Stimulated activated CD4-positive, alpha-beta T cell treated with anti-CD3 and anti-CD28 coated beads, Interleukin-1b, Interleukin-23, amount 100 ng/mL, for 24 hours (primary cell): ENCODE measurements at places on chromosomes 6 and 20.

GRCh38 chr20:23503649-23504048 lies 12.7 kb downstream of the CST8 start:
- no peak for DNase-seq

- DNase-seq: no peak
Measured at GRCh38 chr20:9368893-9369292, 145.5 kb upstream of the LAMP5 start.

DNA sequence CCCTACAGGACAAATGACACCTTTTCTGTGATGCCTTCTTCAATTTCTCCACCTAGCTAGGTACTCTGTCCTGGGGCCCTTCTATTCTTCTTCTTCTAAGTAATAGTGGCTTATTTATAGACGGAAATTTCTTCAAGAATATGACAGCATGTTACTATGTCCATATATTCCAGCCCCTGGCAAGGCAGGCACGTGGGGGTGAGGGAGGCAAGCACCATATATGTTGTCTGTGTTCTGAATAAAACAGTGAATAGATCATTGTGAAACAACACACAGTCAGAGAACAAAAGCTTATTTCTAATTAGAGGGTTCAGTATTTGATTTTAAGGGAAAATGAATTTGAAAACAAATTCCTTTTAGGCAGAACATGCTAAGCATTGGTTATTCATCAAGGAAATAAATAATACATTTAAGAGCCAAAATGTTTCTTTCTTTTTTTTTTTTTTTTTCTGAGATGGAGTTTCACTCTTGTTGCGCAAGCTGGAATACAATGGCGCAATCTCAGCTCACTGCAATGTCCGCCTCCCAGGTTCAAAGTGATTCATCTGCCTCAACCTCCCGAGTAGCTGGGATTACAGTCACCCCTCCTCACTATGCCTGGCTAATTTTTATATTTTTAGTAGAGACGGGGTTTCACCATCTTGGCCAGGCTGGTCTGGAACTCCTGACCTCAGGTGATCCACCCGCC lies 6.2 kb downstream of the HEBP2 start:
- no peak for DNase-seq

- no peak for DNase-seq
Measured at GRCh38 chr20:58228103-58228483, 360 bp downstream of the ANKRD60 start.

DNA sequence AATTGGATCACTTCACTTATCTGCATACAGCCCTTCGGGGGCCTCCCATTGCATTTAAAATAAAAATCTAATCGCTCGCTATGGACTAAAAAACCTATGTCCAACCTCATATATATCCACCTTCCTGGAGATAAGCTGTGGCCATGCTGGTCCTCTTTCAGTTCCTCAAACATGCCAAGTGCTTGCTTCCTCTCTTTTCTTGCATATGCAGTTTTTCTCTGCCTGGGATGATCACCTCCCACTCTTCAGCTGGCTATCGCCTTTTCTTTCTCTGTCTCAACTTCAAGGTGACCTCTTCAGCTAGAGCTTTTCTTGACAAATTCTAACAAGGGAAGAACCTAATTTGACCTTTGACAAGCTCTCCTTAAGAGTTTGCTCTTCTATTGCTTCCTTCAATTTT lies 5.6 kb upstream of the TFB1M start:
- DNase-seq: no peak

DNA sequence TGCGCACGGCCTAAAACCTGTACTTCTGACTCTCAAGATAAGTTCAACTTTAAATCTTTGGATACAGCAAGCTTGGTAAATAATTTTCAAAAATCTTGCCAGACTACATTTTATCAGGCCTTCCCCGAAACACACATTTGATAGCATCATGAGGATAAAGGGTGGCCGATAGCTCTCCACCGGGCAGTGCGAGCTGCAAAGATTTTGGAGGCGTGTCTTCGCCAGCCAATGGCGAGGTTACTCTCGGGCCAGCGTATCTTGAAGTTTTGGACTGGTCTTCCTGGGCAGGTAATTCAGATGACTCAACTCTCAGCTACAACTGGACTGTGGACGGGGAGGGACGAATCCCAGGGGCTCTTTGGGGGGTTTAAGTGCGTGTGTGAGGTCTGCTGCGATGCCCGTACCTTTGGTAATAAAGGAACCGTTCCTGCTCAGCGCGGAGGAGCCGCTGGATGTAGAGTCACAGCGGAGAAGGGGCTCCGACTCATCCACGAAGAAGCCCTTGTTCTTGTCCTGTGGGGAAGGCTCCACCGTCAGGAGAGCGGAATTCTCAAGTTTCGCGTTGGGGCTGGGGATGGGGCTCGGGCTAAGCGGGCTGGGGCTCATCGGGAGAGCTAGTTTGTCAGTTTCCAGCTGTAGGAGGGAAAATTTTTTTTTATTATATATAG lies 75.3 kb downstream of the TNFRSF21 start:
- DNase-seq: no peak

DNA sequence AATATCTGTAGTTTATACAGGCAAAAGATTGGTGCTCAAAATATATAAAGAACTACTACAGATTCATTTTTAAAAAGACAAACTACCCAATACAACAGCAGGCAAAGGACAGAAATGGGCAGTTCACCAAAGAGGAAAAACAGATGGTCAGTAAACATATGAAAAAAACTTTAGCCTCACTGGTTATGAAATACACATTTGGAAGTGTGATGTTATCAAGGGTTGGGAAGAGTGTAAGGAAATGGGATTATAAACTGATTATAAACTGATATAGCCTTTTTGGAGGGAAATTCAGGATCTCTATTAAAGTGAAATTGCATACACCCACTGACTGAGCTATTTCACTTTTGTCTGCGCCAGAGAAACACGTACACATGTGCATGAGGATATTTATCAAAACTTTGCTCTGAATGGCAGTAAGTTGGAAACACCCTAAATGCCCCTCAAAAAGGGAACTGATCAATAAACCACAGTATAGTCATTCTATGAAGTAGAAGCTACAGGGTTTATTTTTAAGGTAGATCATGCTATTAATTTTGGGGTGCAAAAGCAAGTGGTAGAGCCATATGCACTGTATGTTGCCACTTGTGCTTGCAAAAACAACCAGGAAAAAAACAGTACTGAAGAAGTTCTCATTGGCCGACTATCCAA lies 32.2 kb upstream of the ARFGEF2 start:
- no peak for DNase-seq

- no peak for DNase-seq
Measured at GRCh38 chr20:62517168-62517567, 41.4 kb upstream of the GATA5 start.

DNA sequence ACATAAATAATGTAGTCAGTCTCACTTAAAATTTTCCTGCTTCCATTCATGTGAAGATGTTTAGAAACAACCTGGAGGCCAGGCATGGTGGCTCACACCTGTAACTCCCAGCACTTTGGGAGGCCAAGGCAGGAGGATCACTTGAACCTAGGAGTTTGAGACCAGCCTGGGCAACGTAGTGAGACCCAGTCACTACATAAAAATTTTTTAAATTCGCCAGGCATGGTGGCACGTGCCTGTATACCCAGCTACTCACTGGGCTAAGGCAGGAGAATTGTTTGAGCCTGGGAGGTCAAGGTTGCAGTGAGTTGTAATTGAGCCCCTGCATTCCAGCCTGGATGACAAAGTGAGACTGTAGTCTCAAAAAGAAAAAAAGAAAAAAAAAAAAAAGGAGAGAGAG lies 47.3 kb upstream of the E2F3 start:
- DNase-seq: no peak

GRCh38 chr20:22808628-22809027 lies 224.3 kb upstream of the FOXA2 start:
- DNase-seq: no peak

DNA sequence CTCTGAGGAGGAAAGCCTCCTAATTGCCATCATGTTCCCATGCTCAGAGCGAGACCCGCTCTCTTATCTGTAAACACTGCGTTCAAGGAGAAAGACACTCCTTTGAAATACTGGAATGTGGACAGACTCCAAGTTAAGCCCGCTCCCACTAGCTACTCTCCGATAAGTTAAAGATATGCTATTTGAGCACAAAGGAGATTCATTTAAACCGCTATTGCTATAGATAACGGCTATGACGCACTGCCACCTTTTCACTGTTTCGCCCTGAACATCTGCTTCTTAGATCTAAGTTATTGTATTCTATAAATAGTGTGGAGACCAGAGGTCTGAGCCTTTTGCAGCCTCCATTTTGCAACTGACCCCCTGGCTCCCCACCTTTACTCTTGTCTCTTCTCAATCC lies 82.3 kb downstream of the GPX5 start:
- no peak for DNase-seq

DNA sequence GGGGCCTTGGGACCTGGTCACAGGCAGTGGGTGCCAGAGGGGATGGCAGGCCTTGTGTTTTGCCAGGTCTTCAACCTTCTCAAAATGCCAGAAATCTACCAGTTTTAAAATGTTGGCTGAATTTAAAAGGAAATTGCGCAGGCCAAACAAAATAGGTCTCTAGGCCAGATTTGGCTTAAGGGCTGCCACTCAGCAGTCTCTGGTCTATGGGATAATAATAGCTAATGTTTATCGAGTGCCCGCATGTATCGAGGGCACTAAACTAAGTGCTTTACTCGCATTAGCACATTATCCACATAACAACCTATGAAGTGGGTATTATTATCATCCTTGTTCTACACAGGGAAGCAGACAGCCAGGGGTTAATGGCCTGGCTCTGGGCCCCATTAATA lies 11.0 kb downstream of the E2F3 start:
- DNase-seq: no peak

DNA sequence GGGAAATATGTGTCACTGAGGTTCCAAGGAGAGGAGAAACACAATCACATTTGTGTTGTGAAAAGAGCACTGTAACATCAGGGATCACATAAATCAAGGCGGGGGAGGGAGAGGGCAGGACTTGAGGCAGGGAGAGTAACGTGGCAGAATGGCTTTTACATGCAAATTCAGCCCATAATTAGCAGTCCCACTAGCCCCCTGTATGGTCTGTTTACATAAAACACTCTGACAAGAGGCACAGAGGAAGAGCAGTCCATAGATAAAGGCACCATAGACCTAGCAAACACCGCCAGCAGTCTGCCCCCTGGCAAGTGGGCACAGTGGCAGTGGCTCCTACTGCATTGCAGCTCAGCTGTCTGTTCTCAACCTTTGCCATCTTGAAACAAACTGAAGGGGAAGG lies 82.7 kb downstream of the LYRM2 start:
- DNase-seq: no peak

DNA sequence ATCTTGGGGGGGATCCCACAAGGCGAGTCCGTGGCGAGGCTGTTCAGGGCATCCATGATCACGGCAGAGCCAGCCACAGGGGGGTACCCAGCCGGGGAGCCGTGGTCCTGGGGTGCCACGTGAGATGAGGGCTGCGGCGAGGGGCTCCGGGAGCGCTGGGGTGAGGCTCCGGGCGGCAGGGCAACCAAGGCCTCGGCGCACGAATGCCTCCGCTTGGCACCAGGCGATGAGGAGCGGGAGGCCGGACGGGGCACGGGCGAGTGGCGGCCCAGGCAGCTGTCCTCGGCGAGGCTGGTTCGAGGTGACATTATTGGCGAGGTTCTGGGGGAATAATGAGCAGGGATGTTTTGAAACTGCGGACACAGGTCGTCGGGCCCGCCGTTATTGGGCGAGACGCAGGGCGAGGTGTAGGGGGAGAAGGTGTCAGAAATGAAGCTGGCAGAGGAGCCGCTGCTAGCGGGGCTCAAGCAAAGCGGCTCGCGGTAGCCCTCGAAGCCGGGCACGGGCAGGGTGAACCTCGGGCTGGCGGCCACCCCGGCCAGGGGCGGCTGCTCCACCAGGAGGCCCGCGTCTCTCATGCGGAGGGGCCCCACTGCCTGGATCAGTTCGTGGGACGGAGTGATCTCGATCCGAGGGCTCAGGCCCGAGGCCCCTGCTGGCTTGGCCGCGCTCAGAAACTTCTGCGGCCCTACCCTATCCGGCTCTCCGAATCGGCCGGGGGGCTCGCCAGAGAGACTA lies 19.1 kb downstream of the NFATC2 start:
- DNase-seq: no peak

DNA sequence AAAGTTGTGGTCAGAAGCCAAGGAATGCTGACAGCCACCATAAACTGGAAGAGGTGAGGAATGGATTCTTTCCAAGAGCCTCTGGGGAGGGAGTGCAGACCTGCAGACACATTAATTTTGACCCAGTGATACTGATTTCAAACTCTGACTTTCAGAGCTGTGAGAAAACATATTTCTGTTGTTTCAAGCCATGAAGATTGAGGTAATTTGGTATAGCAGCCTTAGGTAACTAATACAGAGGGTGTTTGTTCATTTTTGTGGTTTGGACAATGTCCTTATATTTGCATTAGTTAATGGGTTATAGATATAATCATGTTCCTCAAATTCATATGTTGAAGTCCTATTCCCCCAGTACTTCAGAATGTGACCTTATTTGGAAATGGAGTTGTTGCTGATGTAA lies 85.4 kb upstream of the GTSF1L start:
- DNase-seq: no peak

DNA sequence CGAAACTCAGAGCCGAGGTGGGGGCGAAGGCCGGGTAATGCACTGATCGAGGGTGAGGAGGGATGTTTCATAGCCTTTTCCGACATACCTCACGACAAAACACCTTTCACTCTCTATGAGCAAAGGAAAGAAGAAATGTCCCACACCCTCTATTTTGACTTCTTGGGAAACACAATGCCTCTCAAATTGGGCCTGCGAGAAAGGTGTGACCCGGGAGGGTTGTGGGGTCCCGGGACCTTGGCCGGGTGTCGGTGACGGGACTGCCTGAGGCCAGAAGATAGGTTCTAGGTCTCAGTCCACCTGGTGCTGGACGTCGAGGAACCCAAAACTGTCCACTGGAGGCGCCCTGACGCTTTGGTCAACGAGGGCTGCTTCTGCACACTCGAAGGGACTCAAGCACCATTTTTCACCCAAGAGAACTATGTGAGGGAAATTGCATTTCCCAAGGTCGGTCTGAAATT lies 41.1 kb upstream of the OSTM1 start:
- DNase-seq: no peak

DNA sequence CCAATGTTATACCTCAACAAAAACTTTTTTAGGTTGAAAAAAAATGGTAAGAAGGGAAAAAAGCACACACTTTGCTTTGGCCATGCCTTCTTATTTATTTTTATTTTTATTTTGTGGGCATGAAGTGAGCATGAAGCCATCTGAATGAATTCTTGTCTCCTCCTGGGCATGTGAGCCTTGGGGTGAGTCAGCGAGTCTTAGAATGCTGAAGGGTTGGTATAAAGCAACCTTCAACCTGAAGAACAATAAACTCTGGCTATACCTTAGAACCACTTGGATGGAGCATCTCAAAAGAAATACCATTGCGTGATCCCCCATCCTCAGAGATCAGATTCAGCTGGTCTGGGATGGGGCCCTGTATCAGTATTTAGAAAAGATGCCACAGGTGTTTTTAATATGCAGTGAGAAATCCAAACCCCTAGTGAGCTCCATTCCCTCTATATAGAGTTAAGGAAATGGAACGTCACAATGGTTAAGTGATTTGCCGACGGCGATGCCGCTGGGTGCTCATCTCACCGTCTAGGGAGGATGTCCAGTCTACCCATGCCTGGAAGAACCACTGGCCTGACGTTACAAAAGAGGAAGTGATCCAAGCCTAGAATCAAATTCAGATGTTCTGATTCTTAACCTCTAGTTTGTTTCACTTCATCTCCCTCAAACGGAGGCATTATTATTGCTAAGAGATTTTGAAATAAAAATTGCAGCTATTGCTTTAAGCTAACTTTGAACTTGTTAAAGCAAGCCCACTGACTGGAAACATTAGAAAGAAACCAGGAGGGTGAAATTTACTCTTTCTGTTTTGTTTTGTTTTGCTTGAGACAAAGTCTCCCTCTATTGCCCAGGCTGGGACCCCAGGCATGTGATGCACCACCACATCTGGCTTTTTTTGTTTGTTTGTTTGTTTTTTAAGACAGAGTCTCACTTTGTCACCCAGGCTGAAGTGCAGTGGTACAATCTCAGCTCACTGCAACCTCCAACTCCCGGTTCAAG lies 67.1 kb downstream of the EDN1 start:
- no peak for DNase-seq
